NCI-H510A (cell line): ENCODE measurements at places on chromosomes 4 and X.

DNA sequence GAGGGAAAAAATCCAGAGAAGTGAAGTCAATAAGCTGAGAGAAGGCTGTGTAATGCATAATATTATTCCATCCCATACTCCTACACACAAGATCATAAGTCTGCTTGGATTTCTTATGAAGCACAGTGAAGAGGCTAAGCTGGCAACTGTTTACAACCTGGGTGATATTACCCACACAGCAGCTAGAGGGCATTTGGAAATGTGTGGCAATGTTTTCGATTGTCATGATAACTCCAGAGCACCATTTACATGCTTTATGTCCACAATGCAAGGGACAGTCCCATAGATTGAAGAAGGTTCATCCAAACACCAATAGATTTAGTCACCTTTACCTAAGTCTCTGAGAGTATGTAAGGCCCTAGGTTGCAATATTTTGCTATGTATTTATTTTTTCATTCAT, 412.2 kb downstream of the PPP3CA start:
- no peak for DNase-seq

DNA sequence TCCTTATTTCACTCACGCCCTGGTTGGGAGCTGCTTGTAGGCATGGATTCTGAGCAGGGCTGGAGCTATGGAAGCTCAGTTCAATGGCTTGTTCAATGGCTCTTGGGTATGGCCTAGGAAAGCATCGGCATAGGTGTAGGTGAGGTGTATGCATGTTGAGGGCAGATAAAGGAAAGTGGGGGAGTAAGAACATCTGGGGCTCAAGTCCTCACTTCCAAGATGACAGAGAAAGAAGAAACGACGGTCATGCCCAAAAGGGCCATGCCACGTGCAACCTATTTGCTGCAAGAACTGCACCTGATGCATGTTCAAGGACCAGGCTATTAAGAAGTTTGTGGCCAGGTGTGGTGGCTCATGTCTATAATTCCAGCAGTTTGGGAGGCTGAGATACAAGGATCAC, 23.4 kb downstream of the SCD5 start:
- no peak for DNase-seq

GRCh38 chr4:127148165-127148564, 484.6 kb upstream of the INTU start:
- no peak for DNase-seq

DNA sequence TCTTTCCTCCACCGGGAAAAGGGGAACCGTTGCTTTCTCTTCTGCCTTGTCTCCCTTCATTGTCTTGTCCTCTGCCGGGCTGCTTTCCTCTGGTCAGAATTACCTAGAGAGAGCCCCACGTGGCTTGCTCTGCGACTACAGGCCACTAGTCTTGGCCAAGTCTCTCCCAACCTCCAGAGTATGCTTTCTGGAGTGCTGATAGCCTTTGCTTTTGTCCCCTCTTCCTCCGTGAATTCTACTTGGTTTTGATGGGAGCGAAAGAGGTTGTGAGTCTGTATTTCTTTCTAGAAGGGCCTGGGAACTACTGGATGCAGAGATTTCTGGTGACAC, 5.3 kb upstream of the POU4F2 start:
- DNase-seq, result no peak

GRCh38 chrX:117895418-117895817, 221.2 kb downstream of the KLHL13 start:
- DNase-seq, result no peak

GRCh38 chr4:113659127-113659526, 102.4 kb downstream of the CAMK2D start:
- DNase-seq, result no peak

DNA sequence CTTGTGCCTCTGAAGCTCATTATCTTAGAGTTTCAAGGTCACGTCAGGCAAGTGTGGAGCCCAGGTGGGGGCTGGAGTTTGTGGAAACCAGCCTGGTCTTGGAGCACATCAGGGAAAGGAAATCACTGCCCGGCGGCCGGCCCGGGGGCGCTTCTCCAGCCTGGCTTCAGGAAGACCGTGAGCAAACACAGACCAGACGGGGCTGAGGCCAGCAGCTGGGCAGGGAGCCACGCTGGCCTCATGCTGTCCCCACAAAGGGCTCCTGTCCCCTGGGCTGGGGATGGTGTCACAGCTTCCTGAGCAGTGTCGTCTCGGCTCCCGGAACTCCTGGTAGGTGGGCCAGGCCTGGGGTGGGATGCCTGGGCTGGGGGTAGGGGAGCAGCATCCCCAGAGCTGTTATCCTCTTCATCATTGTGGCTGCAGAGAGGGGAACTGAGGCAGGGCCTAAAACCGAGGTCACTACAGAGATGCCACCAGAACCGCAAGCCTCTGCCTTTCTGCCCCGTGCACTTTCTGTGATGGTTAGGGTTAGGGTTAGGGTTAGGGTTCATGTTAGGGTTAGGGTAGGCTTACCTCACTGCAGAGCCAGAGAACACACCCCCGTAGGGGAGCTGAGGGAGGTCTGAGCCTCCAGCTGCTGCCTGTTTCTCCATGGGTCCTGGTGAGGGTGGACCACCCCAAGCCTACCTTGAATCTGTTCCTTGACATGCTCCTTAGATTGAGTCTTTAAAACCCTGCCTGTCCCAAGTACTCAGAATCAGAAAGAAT, 77.5 kb downstream of the HTRA3 start:
- no peak for DNase-seq

GRCh38 chr4:111399623-111400022, 745.6 kb upstream of the FAM241A start:
- DNase-seq, result no peak

GRCh38 chr4:89752932-89753598, 83.9 kb downstream of the SNCA start:
- DNase-seq, result no peak

DNA sequence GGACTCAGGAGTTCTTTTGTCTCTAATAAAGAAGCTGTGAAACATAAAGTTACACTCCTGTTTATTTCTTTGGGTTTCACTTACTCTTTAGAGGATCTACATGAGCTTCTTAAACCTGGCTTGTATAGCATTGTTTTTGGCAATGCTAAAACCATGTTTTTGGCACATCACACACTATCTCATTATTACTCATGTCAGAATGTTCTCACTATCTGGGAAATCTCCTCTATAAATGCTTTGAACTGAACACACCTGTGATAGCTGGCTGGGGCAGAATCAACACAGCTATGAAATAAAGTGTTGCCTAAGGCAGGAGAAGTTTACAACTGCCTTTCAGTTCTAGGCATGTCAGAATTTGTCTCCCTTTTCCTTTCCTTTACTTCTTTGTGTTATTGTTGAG, 52.6 kb downstream of the SULT1B1 start:
- no peak for DNase-seq

GRCh38 chrX:7086384-7086783, 61.1 kb upstream of the STS start:
- DNase-seq, result no peak

DNA sequence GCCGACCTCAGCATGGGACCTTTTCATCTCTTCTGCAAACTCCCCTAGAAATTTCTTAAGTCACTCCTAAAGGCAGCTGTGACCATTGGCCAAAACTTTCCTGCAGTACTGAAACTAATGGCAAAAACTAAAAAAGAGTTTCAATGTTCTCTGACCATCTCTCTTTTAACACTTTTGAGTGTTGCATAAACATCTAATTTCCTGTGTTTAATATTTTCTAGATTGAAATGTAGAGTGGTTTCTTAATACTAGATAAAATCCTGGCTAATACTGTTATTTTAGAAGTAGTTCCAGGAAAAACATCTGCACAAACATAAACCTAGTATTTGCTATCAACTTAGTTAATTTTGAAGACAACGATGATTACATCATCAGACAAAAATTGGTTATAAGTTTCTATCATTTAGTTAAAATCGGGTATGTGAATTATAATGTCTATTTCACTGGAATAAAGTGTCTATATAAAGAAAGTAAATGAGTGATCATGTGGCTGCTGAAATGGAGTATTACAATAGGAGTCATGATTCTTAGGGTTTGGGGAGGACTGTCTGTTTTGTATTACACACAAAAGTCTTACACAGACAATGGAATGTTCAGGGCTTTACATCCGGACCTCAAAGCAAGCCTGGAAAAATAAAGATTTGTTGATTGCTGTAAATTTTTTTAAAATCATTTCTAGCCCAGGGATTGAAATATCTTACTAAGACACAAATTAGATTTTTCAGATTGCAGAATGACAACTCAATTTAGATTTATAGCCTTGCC, 1323.4 kb downstream of the C4orf33 start:
- DNase-seq, result no peak

DNA sequence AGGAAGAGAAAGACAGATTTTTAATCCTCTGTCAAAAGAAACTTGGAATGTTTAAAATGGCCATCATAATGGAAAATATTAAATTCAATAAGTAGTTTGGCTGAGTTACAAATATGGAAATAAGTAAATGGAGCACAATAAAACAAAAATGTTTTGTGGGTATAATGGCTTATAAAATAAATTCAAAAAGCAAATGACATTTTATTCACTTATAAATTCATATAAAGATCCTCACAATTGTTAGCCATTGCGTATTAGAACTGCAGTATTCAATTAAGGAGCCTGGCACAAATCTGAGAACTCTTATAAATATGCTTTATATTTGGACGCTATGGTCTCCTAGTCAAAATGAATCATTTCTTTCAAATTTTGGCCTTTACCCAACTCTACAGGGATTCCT, 339.0 kb upstream of the PABPC4L start:
- no peak for DNase-seq

GRCh38 chr4:8644966-8645752, 52.6 kb downstream of the CPZ start:
- DNase-seq, result no peak

- DNase-seq, result no peak
Observed at GRCh38 chr4:85368932-85369331, 106.0 kb upstream of the ARHGAP24 start.

- no peak for DNase-seq
Observed at GRCh38 chrX:108304210-108304609, 134.0 kb downstream of the COL4A6 start.

DNA sequence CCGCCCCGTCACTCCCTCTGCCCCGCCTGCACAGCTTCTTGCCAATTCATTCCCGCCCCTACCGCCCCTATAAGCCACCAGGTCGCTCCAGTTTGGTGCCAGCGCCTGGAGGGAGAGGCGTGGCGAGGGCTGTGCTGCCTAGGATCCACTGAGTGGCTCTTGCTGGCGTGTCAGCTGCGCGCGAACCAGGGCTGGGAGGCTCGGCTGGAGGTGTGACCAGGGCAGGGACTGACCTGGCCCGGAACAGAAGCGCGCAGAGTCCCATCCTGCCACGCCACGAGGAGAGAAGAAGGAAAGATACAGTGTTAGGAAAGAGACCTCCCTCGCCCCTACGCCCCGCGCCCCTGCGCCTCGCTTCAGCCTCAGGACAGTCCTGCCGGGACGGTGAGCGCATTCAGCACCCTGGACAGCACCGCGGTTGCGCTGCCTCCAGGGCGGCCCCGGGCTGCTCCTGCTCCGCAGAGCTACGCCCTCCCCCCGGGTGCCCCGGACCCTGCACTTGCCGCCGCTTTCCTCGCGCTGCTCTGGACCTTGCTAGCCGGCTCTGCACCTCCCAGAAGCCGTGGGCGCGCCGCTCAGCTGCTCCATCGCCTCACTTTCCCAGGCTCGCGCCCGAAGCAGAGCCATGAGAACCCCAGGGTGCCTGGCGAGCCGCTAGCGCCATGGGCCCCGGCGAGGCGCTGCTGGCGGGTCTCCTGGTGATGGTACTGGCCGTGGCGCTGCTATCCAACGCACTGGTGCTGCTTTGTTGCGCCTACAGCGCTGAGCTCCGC, at the start of gene GPR78:
Gene GPR78 (plus strand): TSS at position 72 of the 773 bp plus-strand sequence. CDS start 591 bp downstream, at position 663.
- DNase-seq, result no peak

GRCh38 chr4:15536552-15537499, 67.1 kb downstream of the CC2D2A start:
- peak; percentile 2 for DNase-seq

GRCh38 chr4:100555611-100556337, 38.0 kb upstream of the EMCN start:
- no peak for DNase-seq

DNA sequence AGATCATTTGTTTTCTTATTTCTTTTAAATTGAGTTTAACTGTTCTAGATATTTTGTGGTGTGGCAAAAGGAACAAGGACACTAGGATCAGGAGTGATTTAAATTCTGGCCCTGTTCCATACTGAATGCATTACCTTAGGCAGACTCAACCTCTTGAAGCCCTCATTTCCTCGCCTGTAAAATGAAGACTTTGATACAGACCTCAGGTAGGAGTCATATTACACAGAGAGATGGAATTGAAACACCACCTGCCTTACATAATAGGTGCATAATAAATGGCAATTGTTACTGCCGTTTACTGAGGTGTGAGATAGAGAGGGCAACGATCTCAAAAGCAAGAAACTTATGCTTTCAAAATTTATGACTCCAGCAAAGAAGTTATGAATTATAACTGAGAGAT, 28.2 kb upstream of the RASSF6 start:
- peak; percentile 65 for DNase-seq

GRCh38 chrX:71439420-71439819, 73.3 kb downstream of the TAF1 start:
- no peak for DNase-seq

DNA sequence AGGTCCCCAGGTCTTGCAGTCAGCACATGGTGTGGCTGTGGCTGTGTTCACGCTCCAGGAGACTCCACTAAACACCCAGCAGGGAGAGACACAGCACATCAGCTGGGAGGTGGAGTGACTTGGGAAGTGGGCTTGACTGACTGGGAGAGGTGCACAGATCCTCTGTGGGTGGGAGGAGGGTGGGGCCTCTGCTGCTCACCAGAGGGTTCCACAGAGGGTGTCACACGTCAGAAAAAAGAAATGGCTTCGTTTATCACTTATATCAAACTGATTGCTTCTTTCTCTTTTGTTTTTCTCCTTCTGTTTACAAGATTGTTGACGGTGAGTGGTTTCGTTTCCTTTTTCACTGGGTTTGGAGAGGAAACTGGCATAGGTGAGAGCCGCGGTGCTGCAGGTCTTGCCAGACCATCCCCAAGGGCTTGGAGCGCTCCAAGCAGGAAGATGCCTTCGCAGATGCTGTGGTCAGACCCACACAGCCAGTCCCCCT, 24.8 kb upstream of the FAM193A start:
- DNase-seq, result no peak

GRCh38 chr4:1726146-1726934, 5.0 kb downstream of the TACC3 start:
- peak; percentile 77 for DNase-seq

DNA sequence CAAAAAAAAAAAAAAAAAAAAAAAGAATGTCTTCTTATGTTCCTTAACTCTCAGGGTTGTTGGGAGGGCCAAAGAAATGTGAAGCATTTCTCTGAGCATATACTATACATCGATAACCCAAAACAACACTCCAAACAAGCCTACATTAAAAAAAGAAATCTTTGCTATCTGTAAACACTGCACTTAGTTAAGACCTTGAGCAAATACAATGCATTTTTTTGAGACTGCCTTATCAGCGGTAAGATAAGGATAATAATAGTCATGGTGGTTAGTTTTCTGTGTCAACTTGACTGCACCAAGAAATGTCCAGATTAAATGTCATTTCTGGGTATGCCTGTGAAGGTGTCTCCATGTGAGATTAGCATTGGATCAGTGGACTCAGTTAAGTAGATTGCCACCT, 541.9 kb downstream of the PACRGL start:
- no peak for DNase-seq

DNA sequence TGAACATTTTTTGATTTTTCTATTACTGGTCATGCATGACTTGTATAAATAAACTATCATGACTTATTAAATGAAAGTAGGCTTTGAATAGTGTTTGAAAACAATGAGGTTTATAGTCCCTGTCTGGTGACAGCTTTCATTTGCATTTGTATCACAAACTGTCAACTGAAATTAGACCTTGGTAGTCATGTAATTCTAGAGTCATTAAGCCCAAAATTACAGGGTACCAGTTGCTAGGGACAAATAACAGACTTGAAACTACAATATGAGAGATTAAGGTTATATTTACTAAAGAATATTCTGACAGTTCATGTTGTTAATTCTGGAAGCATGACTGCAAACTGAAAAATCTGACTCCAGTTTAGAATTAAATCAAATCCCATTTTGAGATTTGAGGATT, 9.2 kb upstream of the VAMP7 start:
- no peak for DNase-seq
